Left ventricle myocardium inferior (tissue), 1 donor: ENCODE measurements at places on chromosomes 1 and 21. TPM values are rescaled to one million over a fixed set of nuclear protein-coding genes. Genes with fewer than 3 reads are reported as not detected.

HEYL gene
- 21.2 TPM for total RNA-seq

LCE1C gene
- not detected for total RNA-seq

OR2T35 gene
- total RNA-seq, result not detected

- no peak for DNase-seq
Observed at GRCh38 chr1:226417830-226418546, 10.1 kb upstream of the PARP1 start.

GRCh38 chr1:155277070-155277901, at the start of gene HCN3:
Gene HCN3, plus strand, starts transcription at chr1:155277463. Its CDS starts 128 bp downstream, at chr1:155277591.
- DNase-seq, result peak; percentile 98

- DNase-seq, result no peak
Observed at GRCh38 chr1:164703960-164704411, 145.0 kb downstream of the PBX1 start.

DNA sequence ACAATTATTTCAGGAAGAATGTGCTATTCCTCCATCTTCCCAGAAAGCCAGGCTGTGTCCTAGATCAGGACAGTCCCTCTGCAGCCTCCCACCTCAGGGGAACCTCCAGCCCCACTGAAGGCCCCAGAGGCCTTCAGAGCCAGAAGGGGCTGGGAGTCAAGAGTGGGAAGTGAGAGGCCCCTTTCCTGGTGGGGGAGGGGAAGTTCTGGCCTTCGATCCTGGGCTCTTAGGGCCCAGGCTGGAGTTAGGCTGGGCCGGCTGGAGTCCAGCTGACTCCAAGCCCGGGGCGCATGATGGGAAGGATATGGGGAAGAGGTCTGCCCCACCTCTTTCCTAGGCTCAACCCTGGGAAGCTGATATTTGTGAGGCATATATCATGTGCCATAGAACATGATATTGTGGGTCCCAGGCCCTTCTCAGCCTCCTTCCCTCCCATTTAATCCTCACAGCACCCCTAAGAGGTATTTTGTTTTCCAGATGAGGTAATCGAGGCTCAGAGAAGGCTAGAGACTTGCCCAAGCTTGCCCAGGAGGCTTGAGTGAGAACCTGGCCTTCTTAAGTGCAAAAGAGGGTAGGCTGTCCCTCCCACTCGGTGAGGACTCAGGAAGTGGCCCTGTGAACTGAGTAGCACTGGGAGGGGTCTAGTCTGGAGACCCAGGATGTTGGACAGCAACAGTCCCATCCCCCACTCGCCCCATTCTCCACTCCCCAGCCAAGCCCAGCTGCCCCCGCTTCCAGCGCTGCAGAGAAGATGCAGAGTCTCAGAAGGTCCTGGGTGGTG, 18.6 kb upstream of the HSPG2 start:
- no peak for DNase-seq

CNKSR1 gene
- 1.8 TPM for total RNA-seq

DNA sequence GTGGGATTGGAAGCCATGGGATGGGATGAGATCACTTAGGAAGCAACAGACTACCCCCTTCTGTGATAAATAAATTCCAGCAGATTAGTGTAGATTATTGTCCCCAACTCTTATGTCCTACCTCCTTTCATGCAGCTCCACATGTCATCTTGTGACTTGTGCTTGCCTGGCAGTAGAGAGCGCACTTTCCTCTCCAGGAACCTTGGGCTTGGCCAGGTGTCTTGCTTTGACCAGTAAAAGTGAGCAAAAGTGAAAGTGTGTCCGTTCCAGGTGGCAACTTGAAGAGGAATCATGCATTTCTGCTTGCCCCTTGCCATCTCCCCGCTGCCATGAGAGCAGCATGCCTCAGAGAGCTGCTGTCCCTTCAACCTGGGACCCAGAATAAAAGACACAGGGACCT, 122.9 kb upstream of the ERG start:
- no peak for DNase-seq

GPR157 gene
- 48.4 TPM for total RNA-seq

CRB1 gene
- 0.05 TPM for total RNA-seq

AGRN gene
- total RNA-seq, result 13.0 TPM

WNT3A gene
- total RNA-seq, result not detected

DNA sequence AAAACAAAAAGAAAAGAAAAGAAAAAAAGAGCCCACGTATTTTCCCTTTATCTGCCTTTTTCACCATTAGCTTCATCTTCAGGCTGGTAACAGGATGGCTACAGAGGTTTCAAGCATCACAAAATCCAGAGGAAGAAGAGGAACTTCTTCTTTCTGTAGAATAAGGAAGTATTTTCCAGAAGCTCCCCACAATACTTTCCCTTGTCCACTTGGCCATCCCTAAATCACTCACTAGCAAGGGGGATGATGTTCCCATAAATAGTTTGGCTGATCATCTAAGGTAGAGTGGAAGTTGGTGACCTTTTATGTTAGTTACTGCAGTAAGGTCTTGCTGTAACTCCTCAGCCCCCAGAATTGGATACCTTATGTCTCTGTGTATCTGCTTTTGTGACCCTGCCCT, 45.1 kb upstream of the RNF11 start:
- DNase-seq, result no peak

BRDT gene
- not detected for total RNA-seq

RBM8A gene
- total RNA-seq, result 64.4 TPM

DNA sequence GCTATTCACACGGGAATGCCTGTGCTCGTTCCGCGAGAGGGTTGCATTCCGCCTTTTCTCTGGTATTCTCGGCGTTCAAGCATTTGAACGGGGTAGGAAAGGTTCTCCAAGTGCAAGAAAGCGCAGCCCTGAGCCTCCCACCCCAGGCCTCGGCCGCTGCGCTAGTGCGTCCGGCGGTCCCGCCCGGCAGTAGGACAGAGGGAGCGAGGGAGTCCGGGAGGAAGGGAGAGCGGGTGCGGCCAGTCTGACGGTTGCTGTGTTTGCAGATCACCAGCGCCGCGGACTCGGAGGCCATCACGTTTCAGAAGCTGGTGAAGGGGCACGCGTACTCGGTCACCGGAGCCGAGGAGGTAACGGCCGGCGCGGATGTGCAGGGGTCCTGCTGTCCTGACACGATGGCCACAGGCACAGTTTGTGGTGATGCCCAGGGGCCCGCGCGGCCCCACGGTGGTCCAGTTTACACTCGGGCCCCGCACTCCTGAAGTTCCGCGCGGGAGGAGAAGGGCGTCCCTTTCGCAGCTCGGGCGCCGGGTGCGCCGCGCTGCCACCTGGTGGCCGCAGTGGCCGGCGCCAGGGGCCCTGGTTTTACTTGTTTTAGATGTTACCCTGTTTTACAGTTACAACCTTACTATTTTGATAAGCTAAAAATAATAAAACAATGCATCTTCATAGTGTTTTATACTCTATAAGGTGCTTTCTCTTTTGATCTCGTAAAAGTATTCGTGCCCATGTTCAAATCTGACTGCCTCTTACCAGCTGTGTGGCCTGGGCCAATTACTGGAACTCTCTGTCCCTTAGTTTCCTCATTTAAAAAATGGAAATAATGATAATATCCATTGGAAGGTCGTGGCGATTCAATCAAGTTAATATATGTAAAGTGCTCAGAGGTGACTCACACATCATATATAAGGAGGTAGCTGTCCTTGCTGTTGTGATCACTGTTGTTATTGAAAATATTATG, 36.7 kb downstream of the CAPN2 start:
- peak; percentile 63 for DNase-seq
